ENCODE measurements at places on chromosomes 12 and 14. TPM values are rescaled to one million over a fixed set of nuclear protein-coding genes. Genes with fewer than 3 reads are reported as not detected.

GRCh38 chr12:67810166-67810565 is 161.6 kb downstream of the DYRK2 start:
- no peak for DNase-seq

- no peak for DNase-seq
Observed at GRCh38 chr12:103444983-103445382, 50.8 kb downstream of the C12orf42 start.

DNA sequence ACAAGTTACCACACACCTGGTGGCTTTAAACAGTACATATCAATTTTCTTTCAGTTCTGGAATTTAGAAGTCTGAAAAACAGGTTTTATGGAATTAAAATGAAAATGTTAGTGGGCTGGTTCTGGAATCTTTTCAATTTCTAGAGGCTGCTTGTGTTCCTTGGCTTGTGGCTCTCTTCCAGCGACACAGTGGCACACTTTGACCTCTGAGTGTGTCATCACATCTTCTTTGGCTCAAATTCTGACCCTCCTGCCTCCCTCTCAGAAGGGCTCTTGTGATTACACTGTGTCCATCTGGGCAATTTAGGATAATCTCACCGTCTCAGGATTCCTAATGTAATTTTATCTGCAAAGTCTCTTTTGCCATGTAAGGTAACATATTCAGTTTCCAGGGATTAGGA is 170.0 kb downstream of the PLCZ1 start:
- DNase-seq, result no peak

Gene GUCY2C
- not detected for total RNA-seq

DNA sequence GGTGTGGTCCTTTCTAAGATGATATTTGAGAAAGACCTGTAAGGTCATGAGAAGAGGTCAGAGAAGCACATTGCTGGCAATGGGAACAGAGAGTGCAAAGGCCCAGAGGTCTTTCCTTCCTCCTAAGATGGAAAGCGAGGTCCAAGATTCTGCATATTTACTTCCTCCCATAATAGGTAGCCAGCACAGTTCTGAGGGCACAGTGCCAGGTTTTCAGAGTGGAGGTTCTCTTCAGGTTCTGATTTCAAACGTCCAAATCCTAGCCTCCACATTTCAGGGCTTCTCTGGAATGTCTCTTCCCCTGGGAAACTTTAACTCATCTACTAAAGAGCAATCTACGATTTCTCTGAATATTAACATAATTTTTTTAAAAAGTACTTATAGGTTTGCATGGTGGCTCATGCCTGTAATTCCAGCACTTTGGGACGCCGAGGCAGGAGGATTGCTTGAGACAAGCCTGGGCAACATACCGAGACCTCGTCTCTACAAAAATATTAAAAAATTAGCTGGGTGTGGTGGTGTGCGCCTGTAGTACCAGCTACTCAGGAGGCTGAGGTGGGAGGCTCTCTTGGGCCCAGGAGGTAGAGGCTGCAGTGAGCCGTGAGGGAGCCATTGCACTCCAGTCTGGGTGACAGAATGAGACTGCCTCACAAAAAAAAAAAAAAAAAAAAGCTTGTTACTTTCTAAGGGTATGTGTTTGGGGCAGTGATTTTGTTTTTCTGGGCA is 526 bp upstream of the MRPL42 start:
- DNase-seq, result no peak

DNA sequence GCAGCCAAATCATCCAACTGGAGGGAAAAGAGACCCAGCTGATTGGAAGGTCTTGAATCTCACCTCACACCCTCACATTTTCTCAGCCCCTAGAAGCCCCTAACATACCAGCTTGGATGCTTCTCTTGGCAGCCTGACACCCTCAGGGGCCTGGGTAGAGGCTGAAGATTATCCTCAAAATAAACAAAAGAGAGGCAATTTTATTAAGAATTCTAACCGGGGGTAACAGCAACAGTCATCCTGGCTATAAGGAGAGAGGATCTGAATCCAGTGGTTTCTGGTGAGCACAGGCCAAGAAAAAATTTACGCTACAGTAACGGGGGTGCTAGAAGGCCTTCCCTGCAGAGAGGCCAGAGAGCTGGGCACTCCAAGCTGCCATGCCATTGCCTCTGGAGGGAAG is 21.6 kb downstream of the KRT76 start:
- DNase-seq, result no peak

Gene FITM1
- total RNA-seq, result 2.2 TPM

Gene VRTN
- total RNA-seq, result not detected

- no peak for DNase-seq
Observed at GRCh38 chr12:123995023-123995748, 22.2 kb downstream of the ZNF664 start.

DNA sequence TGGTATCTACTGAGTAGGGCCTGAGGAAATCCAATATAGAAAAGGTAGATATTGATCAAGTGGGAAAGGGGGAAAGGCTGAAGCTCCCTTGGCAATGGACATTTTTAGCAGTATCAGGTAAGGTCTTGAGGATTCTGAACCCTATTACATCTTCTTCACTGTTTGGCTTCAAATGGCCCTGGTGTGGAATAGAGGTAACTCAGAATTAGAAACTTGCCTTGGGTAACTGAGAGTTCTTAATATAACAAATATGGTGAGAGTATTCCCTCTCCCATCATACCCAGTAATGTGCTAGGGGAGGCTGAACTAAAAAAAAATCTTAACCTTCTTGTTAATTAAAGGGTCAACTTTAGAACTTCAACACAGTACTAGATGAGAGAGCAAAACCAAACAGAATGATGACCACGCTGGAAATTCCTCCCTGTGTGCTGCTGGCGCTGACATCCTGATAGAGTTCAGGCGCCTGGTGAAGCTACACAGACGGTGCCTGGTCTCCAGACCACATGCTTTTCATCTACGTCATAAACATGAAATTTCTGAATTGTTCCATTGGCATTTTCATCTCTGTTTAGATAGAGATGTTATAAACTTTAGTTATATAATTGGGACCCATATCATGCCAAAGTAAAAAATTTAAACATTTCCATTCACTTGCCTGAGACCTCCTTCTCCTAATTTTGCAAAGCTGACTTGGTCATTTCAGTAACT is 128.3 kb downstream of the AKAP6 start:
- DNase-seq, result no peak

GRCh38 chr14:75318353-75318752 is 39.7 kb downstream of the FOS start:
- no peak for DNase-seq

DNA sequence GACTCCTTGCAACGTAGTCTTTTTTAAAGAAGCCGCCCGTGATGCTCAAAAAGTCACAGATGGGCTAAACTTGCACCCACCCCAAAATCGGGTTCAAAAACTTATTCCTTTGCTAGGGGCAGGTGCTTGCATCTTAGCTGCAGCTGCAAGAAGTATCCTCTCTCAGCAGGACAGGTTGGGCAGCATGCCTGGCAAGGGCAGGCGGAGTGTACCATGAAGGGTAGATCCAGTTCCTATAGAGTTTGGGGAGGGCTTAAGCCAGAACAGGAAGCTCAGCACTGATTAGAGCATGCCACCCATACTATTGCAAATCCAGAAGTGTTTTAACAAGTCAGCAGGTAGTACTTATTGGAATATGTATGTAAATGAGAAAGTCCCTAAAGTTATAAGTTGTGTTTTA is 48.7 kb downstream of the CPM start:
- DNase-seq, result no peak

DNA sequence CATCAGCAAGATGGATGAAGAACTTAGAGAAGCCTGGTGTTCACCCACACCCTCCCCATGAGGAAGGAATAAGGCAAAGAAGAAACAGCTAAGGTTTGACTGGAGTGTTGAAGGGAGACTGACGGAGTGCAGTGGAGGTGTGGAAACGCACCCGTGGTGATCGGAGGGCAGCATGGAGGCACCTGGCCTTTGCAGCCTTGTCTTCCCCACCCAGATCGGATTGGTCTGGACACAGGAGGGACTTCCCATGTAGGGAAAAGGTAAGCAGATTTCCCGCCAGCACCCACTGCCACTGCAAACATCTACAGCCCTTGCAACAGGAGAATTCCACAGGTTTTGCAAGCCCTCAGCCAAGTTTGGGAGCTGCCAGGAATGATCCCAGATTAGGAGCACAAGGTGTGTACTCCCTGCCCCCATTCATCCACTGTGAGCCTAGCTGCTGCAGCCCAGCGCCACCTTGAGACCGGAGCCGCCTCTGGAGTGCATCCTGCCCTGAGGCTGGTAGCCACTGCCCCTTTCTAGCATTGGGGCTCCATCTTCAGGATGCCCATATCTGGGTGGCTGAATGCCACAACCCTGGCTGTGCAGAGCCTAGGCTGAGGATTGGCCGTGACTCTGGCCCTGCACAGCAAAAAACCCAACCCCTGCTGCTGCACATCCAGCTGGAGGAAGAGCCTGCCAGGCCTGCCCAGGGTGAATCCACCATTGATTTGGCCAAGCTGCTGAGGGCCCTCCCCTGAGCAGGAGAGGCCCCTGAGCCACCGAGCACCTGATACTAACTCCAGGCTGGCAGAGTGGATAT is 411.1 kb downstream of the TMEM121 start:
- no peak for DNase-seq

Gene PMEL
- total RNA-seq, result not detected

GRCh38 chr14:104023325-104024055 is 62.0 kb upstream of the ASPG start:
- DNase-seq, result no peak

DNA sequence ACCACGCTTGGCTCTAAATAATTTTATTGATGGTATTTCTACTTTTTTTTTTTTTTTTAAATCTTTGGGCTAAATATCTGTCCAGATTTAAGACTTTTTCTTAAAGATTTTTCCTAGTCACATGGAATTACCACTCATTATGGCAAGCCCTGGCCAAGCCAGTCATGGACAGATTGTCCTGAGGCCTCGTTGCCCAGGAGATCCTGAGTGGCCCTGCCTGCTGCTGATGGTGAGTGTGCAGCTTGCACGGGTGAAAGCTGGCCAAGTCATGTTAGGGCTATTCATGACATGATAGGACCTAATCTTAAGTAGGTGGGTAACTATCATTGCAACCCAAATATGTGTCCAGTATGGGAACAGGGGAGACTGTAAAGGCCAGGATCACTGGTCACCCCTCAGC is 27.8 kb downstream of the GUCY2C start:
- no peak for DNase-seq

GRCh38 chr14:68510201-68511128 is 282.4 kb downstream of the ZFP36L1 start:
- no peak for DNase-seq

DNA sequence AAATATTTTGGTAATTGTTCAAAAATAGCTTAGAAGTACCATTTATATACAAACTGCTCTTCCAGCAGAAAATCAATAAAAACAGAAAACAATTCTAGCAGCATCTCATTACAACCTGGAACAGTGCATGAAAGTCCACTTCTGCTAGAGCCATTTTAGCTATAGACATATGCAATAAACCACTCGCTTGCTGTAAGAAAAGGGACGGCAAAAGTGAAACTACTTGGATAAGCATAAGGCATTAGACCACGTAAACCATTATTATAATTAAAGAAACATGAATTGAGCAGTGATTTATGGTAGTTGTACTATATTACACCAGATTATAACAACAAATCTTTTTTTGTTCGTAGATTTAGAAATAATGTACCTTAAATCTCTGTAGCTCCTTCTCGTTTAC is 48.7 kb downstream of the LRIG3 start:
- no peak for DNase-seq

Gene OGFOD2
- 35.1 TPM for total RNA-seq

Gene PLXNC1
- total RNA-seq, result 8.9 TPM

- DNase-seq, result no peak
Observed at GRCh38 chr12:95437565-95437964, 36.4 kb upstream of the METAP2 start.

DNA sequence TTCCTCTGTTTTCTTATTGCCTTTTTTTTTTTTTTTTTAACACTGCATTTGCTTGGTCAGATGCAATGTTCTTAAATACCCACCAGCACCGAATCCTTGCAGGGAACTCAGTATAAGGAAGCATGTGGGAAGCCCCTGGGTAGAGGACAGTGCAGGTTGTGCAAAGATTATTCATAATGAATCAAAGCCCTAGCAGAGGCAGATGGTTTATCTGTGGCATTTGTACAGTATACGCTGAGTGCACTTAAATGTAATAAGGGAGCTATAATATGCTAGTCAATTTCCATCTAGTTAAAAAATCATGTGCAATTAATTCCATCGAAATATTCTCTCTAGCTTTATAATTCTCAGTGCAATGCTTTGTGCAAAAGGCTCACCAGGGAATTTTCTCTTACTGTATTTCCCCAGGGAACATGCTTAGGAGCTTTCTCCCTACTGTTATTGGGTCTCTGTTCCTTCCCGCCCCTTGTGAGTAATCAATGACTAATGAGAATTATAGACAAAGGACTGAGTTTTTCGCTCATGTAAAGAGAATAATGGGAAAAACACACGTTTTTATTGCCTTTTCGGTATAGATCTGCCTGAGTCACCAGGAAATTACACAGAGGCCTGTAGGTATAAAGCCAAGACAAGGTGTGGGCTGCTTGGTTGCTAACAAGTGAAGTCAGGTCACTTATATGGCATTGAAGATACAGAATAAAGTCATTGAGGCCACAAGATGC is 1214.3 kb upstream of the TMEM132C start:
- DNase-seq, result no peak

GRCh38 chr14:46300765-46301164 is 350.8 kb downstream of the RPL10L start:
- no peak for DNase-seq

Gene GLIPR1L1
- total RNA-seq, result not detected

- DNase-seq, result no peak
Observed at GRCh38 chr14:45201905-45202304, 51.1 kb downstream of the MIS18BP1 start.

- DNase-seq, result no peak
Observed at GRCh38 chr12:47616440-47616839, 89.4 kb downstream of the RPAP3 start.

Gene KRT75
- total RNA-seq, result not detected

Gene HPD
- total RNA-seq, result not detected

DNA sequence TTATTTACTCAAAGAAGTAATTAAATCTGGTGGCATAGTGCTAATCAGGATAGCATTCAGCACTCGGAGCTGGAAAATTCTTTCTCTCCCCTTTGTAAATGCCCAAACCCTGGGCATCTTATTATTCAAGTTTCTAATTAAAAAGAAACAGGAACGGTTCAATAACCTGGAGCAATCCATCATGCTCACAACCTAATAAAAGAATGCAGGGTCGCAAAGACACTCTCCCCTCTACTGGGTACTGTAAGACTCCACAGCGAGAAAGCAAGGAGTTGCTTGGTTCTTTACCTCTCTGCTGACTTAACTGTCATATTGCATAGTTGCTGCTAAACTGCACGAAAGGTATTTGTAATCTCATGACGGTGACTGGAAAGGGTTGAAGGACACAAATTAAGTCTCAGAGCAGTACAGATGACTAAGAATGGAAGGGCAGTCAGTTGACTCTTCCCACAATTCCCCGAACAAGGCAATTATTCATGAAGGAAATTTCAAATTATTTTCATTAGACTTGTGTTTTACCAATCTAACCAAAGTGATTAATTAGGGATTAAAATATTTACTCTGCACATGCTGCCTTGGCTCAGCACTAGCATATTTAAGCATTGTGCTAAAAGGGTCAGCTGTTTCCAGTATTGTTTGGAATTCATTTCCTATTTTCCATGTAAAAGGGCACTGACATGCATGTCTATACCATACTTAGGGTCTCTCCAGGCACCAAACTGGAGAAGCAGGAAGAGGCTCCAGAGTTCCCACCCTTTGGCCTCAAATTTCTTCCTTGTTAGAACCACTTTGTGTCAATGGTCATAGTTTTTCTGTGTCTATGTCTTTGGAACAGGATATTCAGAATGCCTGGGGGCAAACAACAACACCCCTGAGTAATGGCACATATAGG is 182.2 kb downstream of the EXOC5 start:
- no peak for DNase-seq

Data from naive thymus-derived CD8-positive, alpha-beta T cell (primary cell).